ENCODE measurements at places on chromosomes 6 and 20.

DNA sequence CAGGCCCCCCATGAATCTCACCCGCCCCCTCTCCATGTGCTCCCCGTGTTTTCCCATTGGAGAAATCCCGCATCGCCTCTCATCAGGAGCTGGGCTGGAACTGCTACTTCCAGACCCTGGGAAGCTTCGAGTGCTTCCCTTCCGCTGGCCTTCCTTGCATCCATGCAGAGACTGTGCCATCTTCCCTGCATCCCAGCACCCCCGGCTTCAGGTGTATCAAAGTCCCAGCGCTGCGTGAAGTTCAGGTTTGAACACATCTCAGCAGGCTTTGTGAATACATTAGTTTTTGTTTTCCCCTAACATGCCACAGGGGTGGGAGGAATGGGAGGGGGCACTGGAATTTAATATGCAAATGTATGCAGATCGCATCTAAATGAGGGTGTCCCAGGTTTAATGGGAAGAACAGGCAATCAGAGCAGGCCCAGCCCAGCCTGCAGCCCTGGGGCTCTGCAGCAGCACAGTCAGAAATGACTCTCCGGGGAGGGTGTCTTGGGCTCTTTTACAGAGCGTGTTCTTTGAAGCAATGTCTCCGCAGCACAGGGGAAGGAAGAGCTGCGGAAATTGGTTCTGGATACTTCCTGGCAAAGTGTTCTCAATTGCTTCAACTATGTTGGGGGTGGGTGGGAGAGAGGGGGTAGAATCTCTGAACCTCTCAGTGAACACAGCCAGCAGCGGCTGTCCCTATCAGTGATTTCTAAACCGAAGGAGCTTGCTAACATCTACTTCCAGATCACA is 8.3 kb upstream of the MMP9 start:
- DNase-seq = no peak

- no peak for DNase-seq
Measured at GRCh38 chr6:44831002-44831610, 443.6 kb downstream of the CDC5L start.

DNA sequence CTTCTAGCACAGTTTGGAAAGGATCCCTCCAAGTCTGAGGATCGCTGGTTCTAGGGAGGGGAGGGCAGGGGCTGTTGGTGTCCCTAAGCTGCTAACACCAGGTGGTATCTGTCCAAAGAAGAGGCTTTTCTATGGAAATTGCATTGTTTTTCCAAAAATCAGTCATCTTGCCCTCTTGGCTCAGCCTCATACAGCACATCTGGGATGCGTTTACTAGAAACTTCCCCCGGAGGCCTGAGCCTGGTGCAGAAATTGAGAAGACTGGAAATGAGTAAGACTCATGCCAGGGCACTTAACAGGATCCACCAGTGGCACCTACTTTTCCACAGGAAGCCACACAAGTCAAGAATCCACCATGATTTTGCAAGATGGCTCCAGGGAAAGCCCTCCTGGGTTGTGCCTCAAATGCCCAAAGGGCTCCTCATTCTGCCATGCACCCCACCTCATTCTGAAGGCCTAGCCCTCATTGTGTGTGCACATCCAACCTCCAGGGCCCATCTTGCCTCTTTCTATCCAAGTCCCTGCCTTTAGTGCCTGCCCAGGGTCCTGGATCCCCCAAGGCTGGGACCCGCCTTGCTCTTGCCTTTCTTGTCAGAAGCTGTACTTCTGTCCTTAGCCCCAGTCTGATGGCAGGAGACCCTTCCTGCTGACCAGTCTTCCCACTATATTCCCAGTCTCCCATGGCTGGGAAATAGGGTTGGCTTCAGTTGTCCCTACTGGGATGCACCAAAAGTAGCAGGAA is 97.6 kb downstream of the MRPL14 start:
- DNase-seq = no peak

DNA sequence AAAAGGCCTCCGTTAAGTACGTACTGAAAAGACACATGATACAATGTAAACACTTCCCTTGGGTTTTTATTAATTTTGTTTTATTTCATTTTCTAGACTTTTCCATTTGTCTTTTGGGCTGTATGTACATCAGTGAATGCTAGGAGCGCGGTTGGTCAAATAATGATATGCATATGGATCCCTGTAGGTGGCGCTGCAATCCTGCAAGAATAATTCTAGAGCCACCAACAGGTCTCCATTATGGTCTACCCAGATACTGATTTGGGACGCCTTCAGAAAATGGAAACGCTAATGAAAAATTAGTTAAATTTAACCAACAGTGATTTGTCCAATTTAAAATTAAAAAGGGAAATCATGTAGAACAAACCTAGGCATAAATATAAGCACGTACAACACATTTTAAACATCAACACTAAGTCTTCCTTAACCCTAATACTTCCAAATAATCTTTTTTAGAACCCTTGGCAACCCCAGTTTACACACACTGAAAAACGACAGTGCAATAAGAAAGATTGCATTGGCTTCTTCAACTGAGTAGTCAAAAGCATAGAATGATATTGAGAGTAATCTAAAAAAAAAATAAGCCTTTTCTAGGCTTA is 433.5 kb downstream of the RFPL4B start:
- no peak for DNase-seq

GRCh38 chr6:143279385-143279784 is 171.1 kb downstream of the ADAT2 start:
- no peak for DNase-seq

GRCh38 chr6:64411226-64411625 is 775.6 kb downstream of the PHF3 start:
- no peak for DNase-seq

DNA sequence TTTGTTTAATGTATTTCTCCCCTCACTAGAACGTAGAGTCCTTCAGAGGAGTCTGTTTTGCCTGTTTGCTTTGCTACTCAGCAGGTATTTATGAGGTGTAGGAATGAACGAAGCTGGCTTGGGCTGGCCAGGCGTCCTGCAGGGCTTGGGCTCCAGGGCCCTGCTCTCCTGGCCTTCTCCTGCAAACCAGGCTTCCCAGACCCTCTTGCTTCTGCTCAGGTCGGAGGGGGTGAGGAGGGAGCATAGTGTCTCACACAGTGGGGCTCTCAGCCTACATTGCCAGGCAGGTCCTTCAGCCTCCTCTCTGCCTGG is 24.6 kb upstream of the MLN start:
- no peak for DNase-seq

- DNase-seq = no peak
Measured at GRCh38 chr20:24503352-24503931, 34.0 kb downstream of the SYNDIG1 start.

DNA sequence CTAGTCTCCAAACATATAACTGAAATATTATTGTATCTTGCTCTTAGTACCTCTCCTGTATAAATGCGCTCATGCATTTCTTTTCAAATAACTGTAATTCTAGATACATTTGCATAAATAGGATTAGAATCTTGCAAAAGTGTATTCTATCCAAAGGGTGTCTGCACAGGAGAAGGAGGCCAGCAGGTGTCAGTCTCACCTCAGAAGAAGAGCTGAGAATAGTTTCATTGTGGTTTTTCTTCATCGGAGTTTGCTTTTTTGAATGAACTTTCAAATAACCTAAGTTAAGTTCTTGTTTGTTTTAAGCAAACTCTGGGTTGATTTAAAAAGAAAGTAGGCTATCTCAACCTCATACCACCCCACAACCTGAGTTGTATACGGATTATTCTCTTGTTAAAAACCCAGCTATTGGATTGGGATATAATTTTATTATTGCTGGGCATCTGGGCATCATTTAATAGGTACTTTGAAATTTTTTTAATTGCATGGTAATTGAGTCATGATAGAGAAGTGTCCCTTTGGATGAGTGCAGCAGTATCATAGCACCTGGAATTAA is 125.0 kb upstream of the MLIP start:
- DNase-seq = no peak

- no peak for DNase-seq
Measured at GRCh38 chr6:16420715-16421461, 182.5 kb downstream of the GMPR start.

DNA sequence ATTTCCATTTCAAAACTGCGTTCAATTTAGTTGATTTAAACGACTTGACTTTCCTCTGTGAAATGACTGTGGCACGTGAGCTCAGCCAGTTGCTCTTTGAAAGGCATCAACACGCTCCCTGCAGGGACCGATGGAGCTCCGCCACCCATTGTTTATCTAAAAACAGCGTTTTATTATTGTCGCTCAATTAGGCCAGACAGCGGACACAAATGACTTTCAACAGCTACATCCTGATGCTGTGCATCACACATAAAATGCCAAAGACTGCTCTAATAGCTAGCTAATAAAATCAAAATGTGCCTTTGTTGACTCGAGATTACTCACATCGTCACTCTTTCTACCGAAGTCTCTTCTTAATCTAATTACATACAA is 332.5 kb downstream of the CD83 start:
- DNase-seq = no peak

DNA sequence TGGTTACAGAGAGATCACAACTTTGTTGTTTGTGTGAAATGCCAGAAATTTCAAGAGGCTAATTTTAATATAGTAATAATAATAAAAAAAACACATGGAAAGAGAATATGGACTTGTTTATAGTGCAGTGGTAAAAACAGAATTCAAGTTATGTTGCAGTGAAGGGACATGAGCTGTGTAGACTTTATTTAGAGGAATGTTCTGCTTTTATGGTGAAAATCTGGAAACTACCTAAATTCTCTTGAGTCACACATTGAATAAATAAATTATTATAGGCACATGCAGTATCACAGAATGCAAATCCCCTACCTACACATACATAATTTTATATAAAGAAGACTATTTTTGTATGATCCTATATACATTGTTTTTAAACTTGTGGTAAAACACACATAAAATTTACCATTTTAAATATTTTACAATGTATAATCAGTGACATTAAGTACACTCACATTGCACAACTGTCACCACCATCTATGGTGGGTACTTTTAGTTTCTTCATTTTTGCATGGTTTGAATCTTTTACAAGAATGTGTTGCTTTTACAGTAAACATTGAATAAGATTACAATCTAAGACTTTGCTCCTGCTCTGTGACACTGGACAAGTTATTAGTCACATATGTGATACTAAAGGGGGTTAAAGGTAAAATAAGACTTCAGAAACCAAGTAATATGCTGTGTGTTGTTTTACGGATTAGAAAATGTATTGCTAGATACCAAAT is 107.4 kb downstream of the B3GAT2 start:
- no peak for DNase-seq

DNA sequence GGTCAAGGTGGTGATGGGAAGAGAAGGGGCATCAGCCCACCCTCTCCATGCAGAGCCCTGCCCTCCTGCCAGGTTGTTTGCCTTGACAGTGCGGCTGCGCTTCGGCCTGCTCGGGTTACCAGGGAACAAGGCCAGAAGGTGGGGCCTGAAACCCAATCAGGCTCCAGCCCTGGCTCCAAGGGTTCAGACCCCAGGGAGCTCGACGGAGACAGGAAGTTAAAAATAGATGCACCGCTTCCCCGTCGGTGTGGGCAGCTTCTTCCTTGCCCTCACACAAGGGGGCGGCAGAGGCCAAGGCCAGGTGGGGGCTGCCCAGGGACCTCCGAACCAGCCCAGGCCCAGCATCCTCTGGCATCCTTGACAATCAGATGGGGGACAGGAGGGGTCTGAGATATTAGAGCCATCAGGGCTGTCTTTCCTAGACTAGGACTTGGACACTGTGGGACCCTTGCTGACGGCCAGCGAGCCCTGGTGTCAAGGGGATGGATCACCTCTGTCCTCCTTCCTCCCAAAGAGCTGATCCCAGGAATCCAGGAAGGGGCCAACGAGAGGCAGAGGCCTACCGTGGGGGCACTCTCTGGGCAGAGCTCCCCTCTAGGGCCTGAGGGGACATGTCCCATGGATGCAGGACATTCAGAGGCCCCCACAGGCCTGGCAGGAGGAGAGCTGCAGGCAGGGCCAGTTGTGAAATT is 65.2 kb downstream of the RIPOR3 start:
- no peak for DNase-seq

DNA sequence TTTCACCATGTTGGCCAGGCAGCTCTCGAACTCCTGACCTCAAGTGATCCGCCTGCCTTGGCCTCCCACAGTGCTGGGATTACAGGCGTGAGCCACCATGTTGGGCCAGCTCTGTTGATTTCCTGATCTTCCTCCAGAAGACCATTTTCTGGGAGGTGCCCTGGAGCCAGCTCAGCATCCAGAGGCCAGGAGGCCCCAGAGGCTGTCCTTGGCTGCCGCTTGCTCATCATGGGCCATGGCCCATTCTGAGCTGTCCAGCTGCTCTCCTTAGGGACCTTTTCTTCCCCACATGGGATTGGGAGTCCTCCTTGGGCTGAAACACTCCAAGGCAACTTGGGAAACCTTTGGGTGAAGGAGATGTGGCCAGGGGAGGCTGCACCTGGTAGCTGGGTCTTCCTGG is 15.4 kb downstream of the LRRC73 start:
- DNase-seq = no peak

- DNase-seq = no peak
Measured at GRCh38 chr6:56245903-56246351, 1.5 kb downstream of the COL21A1 start.

DNA sequence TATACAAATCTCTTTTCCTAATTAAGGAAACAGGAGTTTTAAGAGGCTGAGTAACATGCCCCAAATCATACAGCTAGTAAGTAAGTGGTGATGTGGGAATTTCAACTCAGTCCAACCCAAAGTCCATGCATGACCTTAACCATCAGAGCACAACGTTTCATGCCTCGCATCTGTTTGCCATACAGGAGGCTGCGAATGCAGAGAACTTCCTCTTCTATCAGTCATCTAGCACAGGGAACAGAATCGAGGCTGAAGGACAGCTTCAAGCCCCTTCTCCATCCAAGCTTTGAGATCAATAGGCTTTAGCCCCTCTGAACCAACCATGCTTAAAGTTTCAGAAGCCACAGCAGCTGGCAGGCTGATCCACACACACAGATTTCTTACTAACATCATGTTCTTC is 113.2 kb downstream of the MAFB start:
- no peak for DNase-seq

DNA sequence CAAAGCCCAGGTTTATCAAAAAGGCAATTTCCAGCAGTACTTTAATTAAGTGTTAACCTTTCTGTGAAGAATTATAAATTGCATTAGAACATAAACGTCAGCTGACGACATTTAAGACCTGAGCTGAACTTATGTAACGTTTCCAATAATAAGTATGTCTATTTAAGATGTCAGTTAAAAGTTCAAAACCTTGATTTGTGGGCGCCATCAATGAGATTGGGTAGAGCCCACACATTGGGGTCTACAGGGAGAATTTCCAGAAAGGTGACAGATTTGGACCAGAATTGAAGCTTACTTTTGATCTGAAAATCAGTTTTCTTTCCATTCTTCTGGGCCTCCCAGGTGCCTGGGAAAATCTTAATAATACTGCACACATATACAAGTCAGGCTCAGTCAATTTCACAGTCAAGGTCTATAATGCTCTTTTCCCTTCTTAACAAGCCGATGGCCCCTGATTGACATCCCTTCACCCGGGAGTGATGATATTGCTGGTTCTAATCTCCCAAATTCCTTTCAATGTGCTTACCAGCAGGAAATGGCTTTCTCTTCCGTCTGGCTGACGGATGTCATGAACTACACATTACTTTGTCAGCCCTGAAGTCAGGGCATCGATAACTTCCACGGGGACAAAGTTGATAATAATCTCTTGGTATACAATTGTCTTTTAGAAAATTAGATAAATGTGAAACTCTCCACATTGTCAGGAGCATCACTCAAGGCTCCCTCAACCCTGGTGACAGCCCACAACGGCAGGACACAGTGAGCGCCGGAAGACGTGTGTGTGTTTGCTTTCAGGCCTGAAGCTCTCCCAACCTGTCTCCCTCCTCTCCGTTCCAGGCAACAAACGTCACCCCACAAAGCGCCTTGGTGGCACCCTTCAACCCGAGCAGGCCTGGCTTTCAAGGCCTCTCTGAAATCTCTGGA is 396.5 kb upstream of the CNR1 start:
- DNase-seq = no peak

All from stimulated activated CD8-positive, alpha-beta memory T cell treated with anti-CD3 and anti-CD28 coated beads, Interleukin-15, amount 100 ng/mL, for 48 hours (primary cell).